ENCODE measurements at places on chromosomes 11 and 22.

- no peak for DNase-seq
Observed at GRCh38 chr11:132589791-132590190, 942.5 kb downstream of the OPCML start.

- DNase-seq, result peak; percentile 54
Observed at GRCh38 chr11:64299847-64300648, at the start of gene CATSPERZ. CATSPERZ (plus strand) TSS chr11:64300358; CDS start chr11:64300411, 53 bp downstream.

GRCh38 chr11:86718999-86719398, 46.6 kb upstream of the ME3 start:
- DNase-seq, result no peak

- DNase-seq, result no peak
Observed at GRCh38 chr11:5467527-5467926, 18.4 kb downstream of the OR51I2 start.

DNA sequence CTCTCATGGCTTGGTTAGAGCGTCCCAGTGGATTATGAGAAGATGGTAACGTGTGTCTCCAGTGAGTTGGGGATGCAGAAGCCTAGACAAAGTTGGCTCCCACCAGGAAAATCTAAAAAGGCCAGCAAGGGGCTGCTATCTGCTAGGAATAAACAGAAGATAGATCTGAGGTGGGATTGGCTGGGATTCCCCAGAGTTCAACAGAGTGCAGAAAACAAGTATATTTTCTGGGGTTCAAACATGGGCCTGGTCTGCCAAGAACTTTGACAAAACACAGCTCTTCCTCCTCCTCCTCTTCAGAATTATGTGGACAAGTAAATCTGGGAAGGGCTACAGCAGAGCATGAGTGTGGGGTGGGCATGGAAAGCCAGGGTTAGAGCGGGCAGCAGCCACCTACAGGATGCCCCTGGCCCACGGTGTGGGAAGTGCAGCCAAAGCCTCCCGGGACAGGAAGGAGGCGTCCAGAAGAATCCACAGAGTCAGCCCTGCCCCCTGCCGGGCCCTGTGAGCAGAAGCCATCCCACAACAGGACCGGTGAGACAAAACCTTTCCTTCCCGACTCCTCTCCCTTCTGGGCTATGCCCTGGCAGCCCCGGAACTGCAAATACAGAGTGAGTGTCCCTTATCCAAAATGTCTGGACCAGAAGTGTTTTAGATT, 67.1 kb downstream of the CD82 start:
- DNase-seq, result peak; percentile 62

DNA sequence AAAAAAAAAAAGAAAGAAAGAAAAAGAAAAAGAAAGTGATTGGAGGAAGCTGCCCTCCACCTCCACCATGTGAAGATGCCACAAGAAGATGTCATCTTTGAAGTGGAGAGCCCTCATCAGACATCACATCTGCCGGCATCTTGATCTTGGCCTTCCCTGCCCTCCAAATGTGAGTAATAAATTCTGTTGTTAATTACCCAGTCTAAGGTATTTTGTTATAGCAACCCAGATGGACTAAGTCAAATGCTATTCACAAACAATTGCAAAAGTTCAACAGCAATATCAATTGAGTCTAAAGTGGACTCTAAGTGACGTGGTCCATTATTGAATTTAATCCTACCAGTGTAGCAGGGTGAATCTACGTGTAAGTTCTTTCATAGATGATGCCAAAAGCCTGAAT, 55.9 kb upstream of the NUP160 start:
- DNase-seq, result no peak

GRCh38 chr22:44440224-44441160, 57.5 kb downstream of the RTL6 start:
- no peak for DNase-seq

DNA sequence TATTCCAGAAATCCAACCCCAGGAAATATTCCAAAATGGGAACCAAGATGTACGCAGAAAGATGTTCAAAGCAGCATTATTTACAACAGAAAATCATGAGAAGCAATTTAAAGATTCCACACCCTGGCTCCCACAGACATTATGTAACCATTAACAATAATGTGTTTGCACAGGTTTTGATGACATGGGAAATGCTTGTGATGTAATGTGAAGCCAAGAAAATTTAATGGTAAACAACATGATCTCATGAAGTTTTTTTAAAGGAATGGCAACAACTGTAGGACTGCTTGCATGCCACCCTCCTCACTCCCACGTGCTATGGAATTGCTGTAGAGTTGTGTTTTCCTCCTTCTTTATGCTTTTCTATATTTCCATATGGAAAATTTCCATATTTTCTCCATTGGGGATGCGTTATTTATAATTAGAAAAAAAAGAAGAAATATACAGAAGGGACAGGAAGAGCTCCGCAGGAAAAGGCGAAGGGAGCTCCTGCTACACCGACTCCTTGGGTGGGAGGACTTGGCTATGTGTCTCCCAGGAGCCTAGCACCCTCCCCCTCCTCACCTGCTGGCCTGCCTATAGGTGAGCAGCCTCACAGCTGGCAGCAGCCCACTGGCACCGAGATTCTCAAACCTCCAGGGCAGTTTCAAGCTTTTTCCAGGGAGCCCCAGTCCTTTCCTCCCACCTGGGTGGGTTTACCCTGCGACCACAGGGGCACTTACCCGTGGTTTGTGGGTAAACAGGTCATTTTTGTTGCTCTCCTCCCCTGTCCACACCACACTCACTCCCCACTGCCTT, 20.9 kb downstream of the LRFN4 start:
- no peak for DNase-seq

DNA sequence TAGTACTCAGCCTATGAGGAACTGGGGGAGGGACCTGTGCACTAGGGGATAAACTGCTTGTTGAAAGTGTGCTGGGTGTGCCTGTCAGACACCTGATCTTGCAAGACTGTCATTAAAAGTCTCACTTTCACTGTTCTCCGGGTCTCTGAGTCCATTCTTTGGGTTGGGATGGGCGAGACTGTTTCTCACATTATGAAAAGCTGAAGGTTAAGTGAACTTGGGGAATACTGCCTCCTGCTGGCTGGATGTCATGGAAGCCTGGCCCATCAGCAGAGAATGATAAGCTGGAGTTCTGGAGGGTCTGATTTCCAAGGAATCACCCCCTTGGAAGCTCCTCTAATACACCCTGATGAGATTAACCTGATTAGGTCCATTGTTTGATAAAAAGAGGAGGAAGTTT, 9.0 kb upstream of the VPREB1 start:
- peak; percentile 71 for DNase-seq

GRCh38 chr22:28123989-28124766, 205.1 kb upstream of the PITPNB start:
- no peak for DNase-seq

GRCh38 chr11:103803062-103803461, 233.4 kb upstream of the DDI1 start:
- no peak for DNase-seq

GRCh38 chr11:70606248-70606950, 208.1 kb downstream of the CTTN start:
- DNase-seq, result no peak

- no peak for DNase-seq
Observed at GRCh38 chr11:77517226-77517625, 43.3 kb upstream of the PAK1 start.

DNA sequence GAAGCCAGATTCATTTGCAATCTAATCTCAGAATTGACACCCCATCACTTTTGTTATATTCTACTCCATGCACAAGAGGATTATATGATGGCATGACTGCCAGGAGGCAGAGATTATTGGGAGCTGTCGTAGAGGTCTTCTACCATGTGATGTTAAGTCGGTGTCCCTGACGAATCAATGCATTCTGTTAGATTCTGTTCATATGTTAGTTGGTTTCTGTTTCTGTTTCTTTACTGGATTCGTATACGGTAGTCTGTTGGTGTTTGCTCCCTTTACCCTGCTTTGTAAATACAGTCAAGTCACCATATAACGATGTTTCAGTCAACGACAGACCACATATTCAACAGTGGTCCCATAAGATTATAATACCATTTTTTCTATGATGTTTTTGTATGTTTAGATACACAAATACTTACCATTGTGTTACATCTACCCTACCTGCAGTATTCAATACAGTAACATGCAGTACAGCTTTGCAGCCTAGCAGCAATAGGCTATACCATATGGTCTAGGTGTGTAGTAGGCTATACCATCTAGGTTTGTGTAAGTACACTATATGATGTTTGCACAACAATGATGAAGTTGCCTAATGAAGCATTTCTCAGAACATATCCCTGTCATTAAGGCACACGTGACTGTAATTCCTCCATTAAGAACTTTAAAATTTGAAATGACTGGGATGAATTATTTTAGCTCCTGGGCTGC, 22.8 kb upstream of the RASSF10 start:
- no peak for DNase-seq

DNA sequence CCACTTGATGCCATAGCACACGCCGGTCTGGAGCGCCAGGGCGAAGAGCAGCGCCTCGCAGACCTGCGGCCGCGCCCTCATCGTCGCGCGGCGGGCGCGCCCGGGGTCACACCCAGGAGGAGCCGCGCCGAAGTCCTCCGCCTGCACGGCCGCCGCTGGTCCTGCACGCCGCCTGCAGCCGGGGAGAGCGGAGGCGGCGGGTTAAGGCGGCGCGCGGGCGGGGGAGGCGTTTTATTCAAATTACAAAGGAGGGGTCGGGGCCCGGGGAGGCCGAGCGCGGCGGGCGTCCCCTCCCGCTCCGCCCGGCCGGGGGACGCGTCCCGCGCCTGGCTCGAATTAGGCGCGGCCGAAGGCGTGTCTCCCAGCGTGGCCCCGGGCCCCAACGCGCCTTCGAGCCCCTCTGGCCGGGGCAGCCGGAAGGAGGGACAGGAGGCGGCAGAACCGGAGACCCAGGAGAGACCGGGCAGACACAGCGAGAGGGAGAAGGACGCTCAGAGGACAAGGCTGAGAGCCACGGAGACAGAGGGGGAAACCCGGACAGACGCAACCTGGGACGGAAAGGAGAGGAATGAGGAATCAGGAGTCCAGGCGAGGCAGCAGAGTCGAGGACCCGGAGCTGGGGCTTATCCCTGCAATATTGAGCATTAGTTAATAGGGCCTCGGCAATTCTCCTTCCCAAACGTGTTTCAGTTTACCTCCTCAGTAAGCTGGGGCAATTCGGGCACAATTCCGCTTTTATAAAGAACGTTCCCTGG, at the start of gene WNT11:
Gene WNT11, minus strand, starts transcription at position 176 of the 755 bp plus-strand sequence. Its CDS starts 95 bp downstream, at position 81.
- peak; percentile 55 for DNase-seq

DNA sequence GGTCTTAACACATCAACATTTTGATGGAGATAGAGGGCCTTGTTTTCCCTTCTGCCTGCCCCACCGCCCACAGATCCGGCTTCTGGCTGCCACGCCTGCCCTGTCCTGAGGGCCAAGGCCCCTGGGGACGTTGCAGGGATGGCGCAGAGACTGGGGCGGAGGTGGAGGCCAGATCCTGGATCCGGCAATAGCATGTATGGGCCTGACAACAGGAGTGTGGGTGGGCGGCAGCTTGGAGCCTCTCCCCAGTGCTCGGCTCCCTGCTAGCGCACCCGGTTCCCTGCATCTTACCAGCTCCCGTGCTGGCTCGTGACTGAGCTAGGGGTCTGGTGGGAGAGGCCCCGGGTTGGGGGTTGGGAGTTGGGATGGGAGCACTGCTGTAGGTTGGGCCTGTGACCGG, 95.6 kb downstream of the ZBTB16 start:
- DNase-seq, result no peak

GRCh38 chr22:25409240-25409639, 155.2 kb upstream of the GRK3 start:
- no peak for DNase-seq

DNA sequence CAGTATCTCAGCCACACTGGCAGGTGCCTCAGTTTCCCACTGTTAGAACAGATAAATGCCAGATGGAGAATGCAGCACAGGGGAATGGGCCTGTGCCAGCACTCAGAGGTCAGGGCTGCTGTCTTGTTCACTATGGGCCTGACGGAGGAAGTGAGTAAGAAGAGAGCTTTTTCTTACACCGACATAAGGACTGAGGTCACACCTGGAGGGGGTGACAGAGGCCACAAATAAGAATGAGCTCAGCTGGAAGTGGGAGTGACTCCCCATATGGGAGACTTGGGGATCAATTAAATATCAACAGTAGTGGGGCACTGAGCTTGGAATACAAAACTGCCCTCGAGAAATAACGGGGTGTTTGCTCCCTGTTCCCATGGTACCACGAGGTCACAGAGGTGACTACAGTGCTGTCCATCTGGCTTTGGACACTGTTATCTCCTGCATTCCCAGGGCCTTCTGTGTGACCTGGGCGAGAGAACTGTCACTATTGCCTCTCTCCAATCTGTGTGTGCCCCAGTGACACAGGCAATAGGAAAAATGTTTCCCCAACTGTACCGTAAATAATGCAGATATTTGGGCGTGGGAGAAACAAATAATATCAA, 94.1 kb upstream of the NNMT start:
- no peak for DNase-seq

DNA sequence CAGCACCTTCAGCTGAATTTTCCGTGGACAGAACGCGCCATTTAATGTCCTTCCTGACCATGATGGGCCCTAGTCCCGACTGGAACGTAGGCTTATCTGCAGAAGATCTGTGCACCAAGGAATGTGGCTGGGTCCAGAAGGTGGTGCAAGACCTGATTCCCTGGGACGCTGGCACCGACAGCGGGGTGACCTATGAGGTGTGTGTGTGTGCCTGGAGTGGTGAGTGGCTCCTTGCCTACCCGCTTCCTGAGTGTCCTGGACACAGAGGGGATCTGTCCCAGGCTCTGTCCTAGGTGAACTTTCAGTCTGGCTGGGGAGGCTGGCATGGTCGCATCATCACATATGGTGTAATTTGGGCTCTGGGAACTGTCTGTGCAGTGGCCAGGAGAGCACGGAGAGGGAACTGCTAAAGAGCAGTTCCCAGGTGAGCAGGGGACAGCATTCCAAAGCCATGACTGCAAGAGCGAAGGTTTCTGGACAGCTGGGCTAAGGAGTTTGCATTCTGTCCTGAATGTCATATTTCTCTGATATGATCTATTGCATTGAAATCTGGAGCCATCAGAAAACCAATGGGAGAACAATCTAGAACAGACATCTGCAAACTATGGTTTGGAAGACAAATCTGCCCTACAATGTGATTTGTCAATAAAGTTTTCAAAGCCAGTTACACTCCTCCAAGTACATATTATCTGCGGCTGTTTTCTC, 104.3 kb downstream of the RRAS2 start:
- no peak for DNase-seq

DNA sequence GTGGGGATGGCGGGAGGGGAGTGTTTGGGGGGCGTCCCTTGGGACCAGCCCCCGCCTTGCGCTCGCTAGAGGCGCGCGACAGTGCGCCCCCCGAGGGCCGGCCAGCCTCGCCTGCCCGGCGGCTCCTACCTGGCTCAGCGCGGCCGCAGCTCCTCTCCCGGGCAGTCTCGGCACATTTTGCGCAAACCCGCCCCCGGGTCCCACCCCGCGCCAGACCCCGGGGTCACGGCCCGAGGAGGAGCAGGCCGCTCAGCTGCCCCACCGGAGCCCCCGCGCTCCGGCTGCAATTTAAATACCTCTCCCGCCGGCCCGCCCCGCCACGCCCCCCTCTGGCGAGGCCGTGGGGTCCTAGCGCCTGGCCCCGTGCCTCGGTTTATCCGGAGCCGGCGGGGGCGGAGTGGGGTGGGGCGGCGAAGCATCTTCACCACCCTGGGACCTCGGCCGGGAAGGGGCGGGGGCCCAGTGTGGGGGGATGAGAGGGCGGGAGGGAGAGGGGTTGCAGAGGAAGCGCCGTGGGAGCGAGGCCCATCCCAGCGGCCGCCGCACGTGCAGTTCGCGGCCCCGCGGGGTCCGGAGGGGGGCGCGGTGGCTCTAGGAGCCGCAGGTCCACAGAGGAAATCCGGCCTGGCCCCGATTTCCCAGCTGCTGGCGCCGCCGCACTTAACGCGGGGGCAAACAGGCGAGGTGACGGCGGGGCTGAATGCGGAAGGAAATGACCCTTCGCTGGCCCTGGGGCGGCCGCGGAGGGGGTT, at the start of gene LRRC32:
Gene LRRC32, minus strand, starts transcription at position 263 of the 752 bp plus-strand sequence. CDS start 4,793 bp downstream, outside the sequence.
- peak; percentile 37 for DNase-seq

- no peak for DNase-seq
Observed at GRCh38 chr11:2693271-2694261, 6.2 kb downstream of the KCNQ1OT1 start.

GRCh38 chr11:73024639-73025038, 117.5 kb downstream of the FCHSD2 start:
- DNase-seq, result no peak

All from CD4-positive, alpha-beta T cell treated with Interleukin-17A for 4 hours (primary cell).